Foreskin keratinocyte (primary cell): ENCODE measurements at places on chromosomes 4 and X. TPM values are rescaled to one million over a fixed set of nuclear protein-coding genes. Genes with fewer than 3 reads are reported as not detected.

AREG gene
- 1,077 and 1,617 TPM in 2 replicates for total RNA-seq

CXorf49 gene
- not detected in 2 replicates for total RNA-seq

TRIM60 gene
- total RNA-seq: not detected in 2 replicates

VCX3A gene
- not detected in 2 replicates for total RNA-seq

DIPK2B gene
- not detected in 2 replicates for total RNA-seq

PRR32 gene
- total RNA-seq: not detected in 2 replicates
